OCI-M1 (cell line): ENCODE measurements at places on chromosomes 11 and 22.

DNA sequence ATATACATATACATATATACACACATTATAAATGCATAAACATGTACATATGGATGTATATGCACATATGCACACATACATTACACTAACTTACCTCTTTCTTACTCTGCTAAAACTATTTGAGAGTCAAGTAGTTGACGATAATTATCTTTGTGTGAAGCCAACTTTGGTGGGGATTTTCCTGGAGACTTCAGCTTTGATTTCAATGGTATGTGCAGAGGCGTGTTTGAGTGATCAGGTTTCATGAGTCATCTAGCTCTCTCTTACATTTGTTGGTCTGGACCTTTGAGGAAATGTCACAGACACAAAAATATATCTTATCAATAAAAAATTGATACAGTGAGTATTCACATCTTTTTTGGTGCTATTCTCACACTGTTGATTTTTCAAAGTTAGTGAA is 769.1 kb upstream of the LUZP2 start:
- peak; percentile 11 for DNase-seq

GRCh38 chr22:45472426-45472825 is 30.3 kb upstream of the FBLN1 start:
- no peak for DNase-seq

- DNase-seq, result peak; percentile 33
Measured at GRCh38 chr11:93587858-93588581, 44.8 kb upstream of the SMCO4 start.

GRCh38 chr11:61892085-61892370 is 683 bp upstream of the FADS3 start:
- no peak for DNase-seq

DNA sequence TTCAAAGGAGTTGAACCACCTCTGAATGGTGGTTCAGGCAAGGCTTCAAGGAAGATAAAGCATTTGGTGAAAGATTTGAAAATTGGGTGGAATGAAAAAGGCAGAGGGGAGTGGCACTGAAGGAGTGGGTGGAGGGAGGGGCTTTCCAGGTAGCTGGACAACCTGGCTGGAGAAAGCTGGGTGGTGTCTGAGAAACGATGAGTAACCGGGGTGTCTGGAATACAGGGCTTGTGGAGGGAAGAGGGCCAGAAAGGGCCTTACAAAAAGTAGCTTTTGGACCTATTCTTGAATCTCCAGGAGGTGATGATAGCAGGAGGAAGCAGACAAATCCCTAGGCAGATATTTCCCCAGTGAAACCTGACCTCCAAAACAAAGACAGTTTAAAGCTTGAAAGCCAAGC is 99.3 kb downstream of the RASSF10 start:
- no peak for DNase-seq

DNA sequence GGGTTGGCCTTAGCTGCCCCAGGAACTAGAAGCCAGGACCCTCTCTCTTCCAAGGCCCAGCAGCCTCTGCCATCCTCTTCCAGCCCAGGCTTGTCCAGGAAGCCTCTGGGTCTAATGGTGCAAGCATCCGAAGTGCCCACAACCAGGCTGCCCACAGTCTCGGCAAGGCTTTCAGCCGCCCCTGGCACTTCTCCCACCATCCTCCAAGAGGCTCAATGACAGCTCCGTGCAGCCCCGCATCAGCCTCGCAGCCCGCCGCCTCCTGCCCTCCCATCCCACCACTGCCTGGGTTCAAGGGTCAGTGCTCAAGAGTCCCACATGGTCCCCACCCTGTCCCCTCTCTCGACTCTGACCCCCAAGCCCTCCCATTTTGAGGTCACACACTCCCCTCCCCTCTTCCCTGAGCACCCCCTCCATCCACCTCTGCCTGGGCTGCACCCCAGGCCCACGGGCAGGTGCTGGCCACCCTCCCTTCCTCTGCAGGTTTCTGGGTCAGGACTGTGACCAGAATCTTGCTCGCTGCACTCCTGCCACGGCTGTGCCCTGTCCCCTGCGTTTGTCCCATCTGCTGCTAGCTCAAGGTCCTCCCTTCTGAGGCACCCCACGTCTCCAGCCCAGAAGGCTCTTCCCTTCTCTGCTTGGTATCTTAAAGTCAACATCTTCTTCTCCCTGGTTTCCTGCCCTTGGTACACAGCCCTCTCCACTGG is 17.2 kb downstream of the IFITM10 start:
- no peak for DNase-seq

- DNase-seq, result no peak
Measured at GRCh38 chr11:86497836-86498235, 123.1 kb downstream of the CCDC81 start.

DNA sequence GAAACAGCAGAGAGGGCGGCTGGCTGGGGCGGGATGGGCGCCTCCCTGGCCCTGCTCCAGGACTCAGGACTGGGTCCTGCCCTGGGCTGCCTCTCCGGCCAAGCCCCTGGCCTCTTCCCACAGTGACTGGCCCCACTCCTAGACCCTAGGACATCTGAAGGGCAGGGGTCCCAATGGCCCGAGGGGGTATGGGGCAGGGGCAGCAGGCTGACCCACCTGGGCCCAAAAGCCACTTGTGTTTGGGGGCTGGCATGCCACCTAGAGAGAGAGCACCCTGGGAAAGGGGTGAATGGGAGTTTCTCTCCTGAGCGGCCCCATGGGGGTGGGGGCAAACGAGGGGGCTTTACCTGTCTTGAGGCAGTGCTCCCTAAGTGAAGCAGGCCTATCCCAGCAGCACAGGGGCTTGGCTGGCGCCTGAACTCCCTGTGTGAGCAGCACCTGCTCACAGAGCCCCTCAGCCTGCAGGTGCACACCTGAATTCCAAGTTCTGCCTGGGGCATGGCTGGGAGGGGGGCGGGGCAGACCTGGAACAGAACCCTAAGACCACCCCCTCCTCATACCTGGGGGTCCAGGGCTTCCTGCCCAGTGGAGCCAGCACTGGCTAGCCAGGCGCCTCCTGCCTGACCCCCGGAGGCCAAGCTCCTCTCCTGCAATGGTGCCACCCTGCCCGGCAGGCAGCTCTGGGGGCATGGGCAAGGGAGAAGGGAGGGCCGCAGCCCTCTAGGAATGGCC is 16.9 kb downstream of the DUSP8 start:
- DNase-seq, result no peak

GRCh38 chr11:10946072-10946471 is 88.2 kb upstream of the ZBED5 start:
- DNase-seq, result no peak

GRCh38 chr11:90701716-90702115 is 478.9 kb upstream of the CHORDC1 start:
- no peak for DNase-seq

DNA sequence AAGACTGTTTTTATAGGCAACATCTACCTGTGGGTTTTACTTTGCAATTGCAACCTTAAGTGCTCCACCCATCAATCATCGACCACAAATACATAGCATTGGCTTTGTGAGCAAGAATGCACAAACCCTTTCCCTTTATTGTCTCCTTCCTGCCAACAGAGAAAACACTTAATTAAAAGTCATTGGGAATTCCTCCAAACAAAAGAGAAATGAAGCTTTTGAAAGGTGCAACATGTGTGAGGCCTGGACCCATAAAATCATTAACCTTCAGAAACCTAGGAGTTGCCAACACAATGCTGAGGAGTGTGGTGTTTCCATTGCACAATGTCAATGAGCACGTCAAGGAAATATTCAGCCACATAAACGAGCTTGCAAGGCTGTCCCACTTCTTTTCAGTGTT is 223.2 kb downstream of the BLID start:
- no peak for DNase-seq

GRCh38 chr11:117145393-117145761 is 1.3 kb downstream of the PAFAH1B2 start:
- DNase-seq, result peak; percentile 85

DNA sequence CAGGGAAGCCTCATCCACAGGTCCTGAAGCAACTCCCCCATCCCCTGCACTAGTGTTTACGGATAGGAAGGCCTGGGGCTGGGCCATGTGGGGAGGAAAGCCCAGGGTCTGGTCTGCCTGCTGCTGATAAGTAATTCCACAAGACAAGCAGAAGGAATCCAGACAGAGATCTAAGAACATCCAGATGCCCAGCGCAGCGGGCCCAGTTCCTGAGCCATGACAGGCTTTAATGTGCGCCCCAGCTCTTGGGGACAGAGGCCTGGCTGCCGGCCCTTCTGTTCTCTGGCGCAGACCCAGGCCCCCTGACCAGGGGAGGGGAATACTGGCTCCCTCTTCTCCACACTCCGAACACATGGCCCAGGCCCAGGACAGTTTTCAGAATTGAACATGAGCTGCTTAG is 28.8 kb upstream of the ETS1 start:
- DNase-seq, result peak; percentile 35

DNA sequence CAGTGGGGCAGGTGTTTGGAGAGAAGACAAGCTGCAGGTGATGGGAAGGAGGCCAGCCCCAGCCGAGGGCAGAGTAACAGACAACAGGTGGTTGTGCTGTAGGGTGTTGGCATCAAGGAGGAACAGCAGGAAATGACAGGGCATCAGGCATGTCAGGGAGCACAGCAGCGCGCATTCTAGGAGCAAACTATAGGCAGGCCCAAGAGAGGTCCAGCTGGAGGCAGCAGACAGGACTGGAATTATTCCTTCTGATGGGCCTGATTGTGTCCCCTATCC is 13.6 kb downstream of the ADM start:
- no peak for DNase-seq

GRCh38 chr11:67076202-67076601 is 19.6 kb downstream of the RHOD start:
- DNase-seq, result no peak

- peak; percentile 68 for DNase-seq
Measured at GRCh38 chr22:35352214-35353111, 28.4 kb upstream of the HMOX1 start.

DNA sequence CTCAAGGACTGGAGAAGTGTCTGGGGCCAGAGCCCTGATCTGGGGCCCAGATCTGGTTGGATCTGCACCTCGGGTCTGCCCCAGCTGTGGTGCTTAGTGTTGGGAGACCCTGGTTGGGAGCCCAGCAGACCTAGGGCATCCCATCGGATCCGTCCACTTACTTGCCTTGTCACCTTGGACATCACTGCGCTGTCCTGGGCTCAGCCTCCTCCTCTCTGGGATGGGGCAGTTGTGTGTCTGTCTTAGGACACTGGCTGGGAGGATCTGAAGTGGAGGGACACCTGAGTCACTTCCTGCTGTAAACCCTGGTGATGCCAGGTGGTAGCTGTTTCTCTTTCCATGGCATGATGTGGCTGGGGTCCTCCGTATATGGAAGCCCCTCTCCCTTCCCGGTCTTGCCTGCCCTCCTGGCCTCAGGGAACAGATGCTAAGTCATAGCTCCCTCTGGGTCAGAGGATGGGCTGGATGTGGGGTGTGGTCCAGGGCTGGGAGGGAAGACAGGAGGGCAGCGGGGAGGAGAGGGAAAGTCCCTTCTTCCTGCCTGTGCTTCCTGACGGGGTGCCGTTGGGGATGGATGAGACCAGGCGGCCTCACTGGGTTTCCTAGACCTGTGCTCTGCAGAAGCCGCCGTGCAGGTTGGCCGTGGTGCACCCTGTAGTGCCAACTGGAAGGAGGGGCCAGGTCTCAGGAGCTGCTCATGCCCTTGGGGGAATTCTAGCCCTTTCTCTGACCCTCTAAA is 12.1 kb upstream of the OMP start:
- no peak for DNase-seq

DNA sequence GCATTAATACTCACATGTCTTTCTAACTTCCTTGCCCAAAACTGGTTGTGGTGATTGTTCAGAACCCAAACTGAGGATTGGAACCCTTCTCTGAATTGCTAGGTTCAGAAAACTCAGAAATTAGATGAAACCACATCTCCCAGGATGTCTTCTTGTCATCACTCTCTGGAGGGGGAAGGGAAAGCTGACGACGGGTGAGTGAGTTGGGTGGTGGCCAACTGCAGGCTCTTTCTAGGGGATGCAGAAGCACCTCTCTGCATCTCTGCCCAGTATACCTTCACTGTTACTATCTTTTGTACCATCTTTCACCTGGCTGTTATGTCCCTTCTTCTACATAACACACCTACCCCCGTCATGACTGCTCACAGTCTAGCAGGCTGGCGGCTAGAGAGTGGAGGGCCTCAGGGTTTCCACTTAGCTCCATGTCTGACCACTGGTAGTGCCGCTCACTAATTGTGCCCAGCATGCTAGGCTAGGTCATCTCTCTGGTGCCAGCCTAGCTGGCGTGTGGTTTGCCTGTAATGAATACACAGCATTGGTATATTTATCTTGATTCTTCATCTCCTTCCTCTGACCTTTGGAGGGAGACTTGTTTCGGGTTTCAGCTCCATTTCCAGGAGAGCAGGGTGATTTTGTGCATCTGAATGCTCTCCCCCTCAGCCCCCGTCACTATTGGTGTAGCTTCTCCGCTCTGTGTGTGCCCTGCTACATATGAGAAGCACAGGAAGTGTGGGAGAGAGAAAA is 7.3 kb downstream of the GRAMD1B start:
- no peak for DNase-seq

DNA sequence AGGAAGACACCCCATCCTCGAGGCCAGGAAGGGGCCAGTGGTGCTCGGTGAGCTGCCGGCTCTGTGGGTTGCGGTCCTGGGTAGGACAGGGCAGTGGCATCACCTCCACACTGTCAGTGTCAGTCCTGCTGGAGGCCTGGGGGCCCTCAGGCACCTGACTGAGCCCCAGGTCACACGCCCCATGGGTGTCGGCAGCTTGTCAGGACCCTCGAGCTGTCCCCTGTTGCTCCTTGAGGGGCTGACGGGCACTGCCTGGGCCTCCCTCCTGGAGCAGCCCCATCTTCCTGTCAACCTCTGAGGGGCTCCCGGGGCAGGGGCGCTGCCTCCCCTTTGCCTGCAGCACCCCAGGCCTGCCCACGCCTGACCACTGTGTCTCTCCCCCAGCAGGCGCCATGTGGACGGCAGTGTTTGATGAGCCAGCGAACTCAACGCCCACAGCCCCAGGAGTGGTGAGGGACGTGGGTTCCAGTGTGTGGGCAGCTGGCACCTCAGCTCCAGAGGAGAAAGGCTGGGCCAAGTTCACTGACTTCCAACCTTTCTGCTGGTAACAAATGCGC is 35.4 kb downstream of the SBF1 start:
- no peak for DNase-seq

GRCh38 chr11:118226781-118227180 is 2.0 kb upstream of the JAML start:
- peak; percentile 45 for DNase-seq

DNA sequence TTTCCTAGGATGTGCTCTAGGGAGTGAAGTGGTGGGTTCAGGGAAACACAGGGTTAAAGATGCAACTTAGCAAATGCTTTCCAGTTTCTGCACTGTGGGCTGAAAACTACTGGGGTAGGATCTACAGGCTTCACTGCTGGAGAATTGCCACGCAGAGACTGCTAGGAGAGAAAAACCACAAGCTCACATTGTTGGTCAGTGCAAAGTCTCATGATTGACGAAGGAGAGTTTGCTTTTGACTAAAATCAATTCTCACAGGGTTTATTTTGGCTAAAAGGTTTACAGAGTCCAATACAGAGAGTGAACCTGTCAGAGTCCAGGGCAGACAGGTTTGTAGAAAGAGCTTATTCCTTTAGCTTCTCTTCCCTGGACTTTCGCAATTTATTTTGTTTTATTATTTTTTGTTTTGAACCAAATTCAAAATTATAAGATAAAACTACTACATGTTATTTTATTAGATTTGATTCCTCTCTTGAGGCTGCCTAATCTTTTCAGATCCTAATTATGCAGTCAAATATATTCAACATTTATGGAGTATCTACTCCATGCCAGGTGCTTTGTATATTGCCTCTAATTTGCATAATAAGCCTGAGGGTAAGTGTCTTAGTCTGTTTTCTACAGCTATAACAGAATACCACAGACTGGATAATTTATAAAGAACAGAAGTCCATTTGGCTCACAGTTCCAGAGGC is 64.7 kb downstream of the MTNR1B start:
- no peak for DNase-seq

GRCh38 chr11:38005597-38005996 is 1407.6 kb upstream of the RAG2 start:
- DNase-seq, result no peak

GRCh38 chr11:45518141-45518832 is 147.1 kb downstream of the CHST1 start:
- DNase-seq, result no peak
